M059J (cell line): ENCODE measurements at places on chromosomes 6 and 20. TPM values are rescaled to one million over a fixed set of nuclear protein-coding genes. Genes with fewer than 3 reads are reported as not detected.

GRCh38 chr6:7540595-7540994 lies 876 bp upstream of the DSP start:
- no peak for DNase-seq

Gene RAB44
- total RNA-seq, result not detected in 2 replicates

Gene AVP
- not detected in 2 replicates for total RNA-seq

- DNase-seq, result no peak
These were observed 10.5 kb downstream of the SYNGAP1 start for GRCh38 chr6:33430334-33430733.

DNA sequence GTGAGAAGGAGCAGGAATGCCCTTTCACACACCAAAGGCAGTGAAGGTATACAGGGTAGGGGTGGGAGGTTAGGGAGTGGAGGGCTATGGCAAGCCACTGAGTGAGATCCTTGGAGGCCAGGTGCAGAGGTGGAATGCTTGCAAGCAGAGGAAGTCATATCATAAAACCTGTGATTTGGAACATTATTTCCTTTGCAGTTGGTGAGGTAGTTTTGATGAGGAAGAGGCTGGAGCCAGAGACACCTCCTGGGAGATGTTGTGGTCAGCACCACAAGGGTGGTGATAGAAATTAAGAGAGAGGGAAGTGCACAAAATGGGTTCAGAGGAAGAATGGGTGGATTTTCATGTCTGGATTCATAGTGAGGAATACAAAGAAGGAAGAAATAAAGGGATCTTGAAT lies 73.0 kb downstream of the PLCB4 start:
- DNase-seq, result no peak

Gene TREML2
- total RNA-seq, result not detected in 2 replicates
